ENCODE measurements at places on chromosomes 12 and 14.

- DNase-seq = no peak
These were observed 108.8 kb downstream of the VEZT start for GRCh38 chr12:95326445-95326844.

GRCh38 chr12:109961201-109961600, 35.0 kb downstream of the GIT2 start:
- DNase-seq = no peak

GRCh38 chr12:38585086-38585485, 268.5 kb downstream of the ALG10B start:
- DNase-seq = no peak

DNA sequence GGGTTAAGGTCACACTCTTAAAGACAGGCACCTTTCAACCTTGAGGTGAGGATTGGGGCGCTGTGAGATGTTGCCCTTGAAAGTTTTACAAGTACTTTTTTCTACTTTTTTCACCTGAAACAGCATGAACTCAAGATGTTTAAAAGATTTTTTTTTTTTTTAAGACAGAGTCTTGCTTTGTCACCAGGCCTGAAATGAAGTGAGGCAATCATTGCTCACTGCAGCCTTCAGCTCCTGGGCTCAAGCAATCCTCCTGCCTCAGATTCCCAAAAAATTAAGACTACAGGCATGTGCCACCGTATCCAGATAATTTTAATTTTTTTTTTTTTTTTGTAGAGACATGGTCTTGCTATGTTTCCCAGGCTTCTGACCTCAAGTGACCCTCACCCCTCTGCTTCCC, 243.9 kb downstream of the DIO2 start:
- no peak for DNase-seq

GRCh38 chr12:11916113-11916512, 154.6 kb upstream of the BCL2L14 start:
- no peak for DNase-seq

GRCh38 chr14:55752580-55753390, 172.8 kb downstream of the KTN1 start:
- DNase-seq = no peak

- no peak for DNase-seq
These were observed 43.4 kb upstream of the PIK3C2G start for GRCh38 chr12:18217966-18218365.
